AG04449 (cell line): ENCODE measurements at places on chromosomes 2 and 18.

- no peak for DNase-seq
Measured at GRCh38 chr2:9264301-9264700, 57.7 kb downstream of the ASAP2 start.

GRCh38 chr2:39202639-39203369 lies 41.0 kb downstream of the CDKL4 start:
- DNase-seq: no peak

DNA sequence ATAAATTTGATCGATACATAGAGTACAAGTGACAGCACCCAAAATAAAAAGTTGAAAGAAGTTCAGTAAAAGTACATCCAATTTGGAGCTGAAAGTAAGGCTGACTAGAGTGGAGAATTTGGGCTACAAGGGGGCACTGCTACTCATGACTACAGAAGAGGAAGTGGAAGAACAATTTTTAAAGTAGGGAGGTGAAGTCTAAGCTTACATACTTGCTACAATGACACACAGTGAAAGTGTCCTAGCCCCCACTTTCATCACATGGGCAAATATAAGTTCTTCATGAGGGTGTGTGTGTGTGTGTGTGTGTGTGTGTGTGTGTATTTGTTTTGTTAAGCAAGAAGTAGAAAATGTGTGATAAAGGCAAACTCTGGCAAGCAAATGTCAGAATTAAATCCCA lies 45.7 kb downstream of the MAP3K2 start:
- DNase-seq: no peak

DNA sequence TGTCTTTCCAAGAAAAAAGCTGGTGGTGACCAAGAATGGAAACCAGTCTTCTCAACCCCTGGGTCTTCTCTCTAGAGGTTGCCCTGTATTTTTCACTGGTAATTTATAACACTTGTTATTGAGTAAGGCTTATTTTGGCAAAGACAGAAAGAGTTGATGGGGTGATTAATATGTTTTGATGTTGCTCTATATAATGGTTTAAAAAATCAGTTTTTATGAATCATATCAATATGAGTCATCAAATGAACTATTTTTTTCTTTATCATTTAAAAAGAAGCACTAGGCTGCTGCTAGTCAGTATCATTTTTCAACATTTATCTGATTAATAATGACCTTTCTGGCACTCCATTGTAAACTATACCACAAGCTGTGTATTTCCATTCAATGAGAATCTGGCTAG lies 1142.2 kb downstream of the LRP1B start:
- DNase-seq: no peak

DNA sequence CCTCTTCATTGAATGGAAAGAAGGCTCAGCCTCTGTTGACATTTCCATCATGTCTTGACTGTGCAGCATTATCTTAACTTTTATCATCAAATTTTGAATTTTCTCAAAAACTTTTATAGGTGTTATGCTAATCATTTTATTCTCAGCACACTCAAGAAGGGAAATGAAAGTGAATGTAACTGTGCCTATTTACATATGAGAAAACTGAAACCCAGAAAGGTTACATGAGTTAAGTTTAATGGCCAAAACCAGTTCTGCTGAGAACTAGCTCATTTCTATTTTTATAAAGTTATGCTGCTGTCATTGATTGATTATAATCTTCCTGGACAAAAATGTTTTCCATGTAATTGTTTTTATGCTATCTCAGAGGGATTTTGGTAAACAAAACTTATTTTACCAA lies 618.8 kb upstream of the NRXN1 start:
- no peak for DNase-seq

- DNase-seq: no peak
Measured at GRCh38 chr2:201021914-201022313, 49.6 kb downstream of the HYCC2 start.

DNA sequence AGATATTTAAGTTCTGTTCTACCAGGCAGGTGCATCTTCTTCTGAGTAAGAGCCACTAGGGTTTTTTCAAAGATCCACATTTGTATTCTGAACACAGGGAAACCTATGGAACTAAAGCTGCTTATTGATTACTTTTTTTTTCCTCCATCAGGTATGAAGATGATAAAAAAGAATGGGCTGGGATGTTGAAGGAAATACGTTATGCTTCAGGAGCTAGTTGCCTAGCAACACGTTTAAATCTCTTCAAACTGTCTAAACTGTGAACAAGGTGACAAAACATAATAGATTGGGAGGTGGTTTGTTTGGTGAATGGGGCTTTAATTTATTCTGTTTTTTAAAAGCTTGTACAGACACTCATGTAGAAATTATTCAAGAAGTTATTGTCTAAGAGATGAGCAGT lies 15.9 kb downstream of the KLHL41 start:
- DNase-seq: no peak

DNA sequence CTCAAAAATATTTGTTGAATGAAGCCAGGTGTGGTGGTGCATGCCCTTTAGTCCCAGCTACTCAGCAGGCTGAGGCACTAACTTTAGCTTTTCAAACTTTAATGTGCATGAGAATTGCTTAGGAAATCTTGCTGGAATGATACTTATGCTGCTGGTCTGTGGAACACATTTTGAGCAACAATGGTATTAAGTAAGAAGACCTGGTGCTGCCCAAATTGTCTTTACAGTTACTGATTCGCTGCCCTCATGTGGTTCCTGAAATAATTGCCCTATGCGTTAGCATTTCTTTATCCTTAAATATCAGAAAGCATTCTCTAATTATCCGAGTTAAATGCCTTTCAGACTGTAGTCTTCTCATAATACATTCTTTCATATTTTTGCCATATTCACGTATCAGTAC lies 76.0 kb upstream of the SESTD1 start:
- no peak for DNase-seq

- no peak for DNase-seq
Measured at GRCh38 chr2:127619877-127620705, 25.9 kb upstream of the GPR17 start.
